ENCODE measurements at places on chromosomes 16 and 17. TPM values are rescaled to one million over a fixed set of nuclear protein-coding genes. Genes with fewer than 3 reads are reported as not detected.

KCNH6 gene
- not detected for total RNA-seq

DNA sequence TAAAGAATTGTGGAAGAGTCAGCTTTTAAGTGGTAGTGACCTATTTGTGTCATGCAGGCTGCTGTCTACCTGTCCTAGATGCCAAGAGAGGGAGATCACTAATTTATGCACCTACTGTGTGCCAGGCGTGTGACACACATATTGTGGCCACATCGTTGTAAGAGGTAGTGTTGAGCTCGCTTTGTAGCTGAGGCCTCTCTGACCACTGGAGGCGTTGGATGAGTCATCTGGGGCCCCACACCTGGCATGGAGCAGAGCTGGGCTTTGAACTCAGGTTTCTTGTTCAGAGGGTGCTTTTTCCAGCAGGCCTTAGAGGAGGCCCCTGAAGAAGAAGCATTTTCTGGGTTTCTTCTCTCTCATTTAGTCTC, 52.3 kb upstream of the LGALS9 start:
- no peak for DNase-seq

DNA sequence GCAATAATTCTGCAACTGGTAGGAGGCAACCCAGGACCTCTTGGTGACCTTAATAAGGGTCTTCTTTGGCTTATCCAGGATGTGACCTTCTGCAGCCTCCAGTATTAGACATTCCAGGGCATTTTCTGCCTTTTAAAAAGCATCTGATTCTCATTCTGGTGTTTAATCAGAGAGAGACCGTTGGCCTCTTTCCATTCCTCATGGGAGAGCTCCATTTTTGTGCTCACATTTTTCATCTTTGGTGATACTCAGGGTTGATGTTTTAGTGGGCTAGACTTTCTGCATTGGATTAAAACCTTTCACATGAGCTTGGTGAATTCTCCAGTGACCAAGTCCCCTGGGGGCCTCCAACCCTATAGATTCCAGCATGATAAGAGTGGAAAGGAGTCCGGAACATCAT, 150.2 kb upstream of the CACNG5 start:
- no peak for DNase-seq

GRCh38 chr17:3915995-3916696, at the start of gene P2RX1:
P2RX1 (minus strand) TSS chr17:3916465; CDS start chr17:3916225, 240 bp downstream.
- DNase-seq: no peak

DNA sequence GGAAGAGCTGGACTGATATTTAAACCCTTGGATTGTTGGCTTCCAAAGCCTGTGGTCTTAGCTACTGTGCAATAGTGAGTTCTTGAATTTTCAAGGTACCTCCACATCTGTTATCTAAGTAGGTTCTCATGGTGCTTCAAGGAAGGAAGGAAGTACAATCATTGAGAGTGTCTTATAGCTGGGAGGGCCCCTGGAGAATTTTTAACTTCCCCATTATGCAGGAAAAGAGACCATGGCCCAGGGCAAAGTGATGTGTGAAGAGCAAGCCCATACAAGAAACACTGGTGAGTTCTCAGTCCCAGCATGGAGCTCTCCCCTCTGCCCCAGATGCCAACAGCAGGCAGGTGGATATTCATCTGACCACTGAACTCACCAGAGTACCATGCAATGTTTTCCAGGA, 169.0 kb upstream of the IRX6 start:
- no peak for DNase-seq
